ENCODE measurements at places on chromosomes 4 and X.

DNA sequence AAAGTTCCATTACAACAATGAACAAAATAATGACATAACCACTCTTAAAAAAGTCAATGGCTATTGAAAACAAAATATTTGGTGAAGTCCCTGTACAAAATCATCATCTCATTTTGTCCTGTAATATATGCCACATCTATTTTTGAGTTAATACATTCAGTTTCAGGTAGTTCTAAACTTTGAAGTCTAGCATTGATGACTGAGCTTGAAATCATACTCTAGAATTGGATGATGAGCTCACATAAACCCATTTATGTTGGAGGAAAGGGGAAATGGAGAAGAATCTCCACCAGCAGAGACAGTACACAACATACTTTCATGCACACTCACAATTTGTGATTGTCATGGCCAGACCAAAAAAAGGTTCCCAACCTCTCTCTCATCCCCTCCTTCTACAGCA lies 371.1 kb upstream of the NR3C2 start:
- no peak for DNase-seq

DNA sequence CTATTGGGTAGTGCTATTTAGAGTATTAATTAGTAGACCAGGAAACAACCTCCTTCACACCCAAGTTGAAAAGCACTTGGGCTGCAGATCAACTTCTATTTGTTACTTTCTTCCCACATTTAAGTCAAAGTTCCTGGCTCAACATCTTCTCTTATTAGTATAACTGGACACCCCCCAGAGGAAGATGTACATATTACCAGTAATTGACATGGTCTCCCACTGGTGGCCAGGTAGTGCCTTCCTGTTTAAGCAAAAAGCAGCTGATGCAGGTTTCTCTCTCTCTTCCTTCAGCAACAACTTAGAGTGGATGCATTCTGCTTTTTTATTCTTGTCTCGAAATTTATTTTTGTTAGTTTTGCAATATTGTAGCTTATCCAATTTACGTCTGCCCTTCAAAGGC lies 438.1 kb downstream of the GBA3 start:
- DNase-seq: no peak

DNA sequence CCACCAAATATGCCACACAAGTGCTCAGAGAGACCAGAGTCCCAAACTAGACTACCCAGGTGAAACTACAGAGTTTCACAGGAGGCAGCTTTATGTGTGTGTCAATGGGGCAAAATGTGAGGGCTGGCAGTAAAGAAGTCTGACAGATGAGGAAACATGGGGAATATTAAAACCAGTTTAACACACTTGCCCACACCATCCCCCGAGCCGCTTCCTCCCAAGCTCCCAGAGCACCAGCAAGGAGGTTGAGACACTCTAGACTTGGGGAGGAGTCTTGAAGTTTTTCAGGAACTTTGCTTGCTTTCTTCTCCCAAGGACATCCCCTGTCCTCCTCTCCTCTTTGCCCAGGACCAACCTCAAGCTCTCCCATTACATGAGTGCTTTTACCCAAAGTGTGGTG lies 94.7 kb upstream of the SPRY1 start:
- DNase-seq: no peak

- no peak for DNase-seq
Observed at GRCh38 chrX:67503453-67503852, 40.4 kb upstream of the AR start.

DNA sequence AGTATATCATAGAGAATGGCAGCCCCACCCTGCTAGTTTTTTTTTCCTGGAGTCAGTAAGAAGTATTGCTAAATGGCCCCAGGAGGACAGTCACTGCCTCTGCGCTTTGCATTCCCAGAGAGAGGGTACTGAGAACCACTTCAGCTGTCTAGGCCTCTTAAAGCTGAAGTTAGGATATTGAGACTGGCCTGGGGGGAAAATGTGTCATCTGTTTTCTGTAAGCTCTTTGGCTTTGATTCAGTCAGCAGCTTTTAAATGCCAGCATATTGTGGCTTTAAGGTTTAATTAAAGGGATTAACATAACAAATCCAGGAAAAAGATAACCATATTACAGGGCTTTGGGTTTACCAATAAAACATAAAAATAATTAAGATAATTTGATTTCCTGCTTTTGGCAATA lies 852.0 kb downstream of the PCDH18 start:
- no peak for DNase-seq

- DNase-seq: no peak
Observed at GRCh38 chr4:99564921-99565320, 1.1 kb upstream of the TRMT10A start.

- DNase-seq: no peak
Observed at GRCh38 chr4:142416121-142416520, 430.0 kb downstream of the INPP4B start.

- no peak for DNase-seq
Observed at GRCh38 chr4:1753697-1754311, 32.5 kb downstream of the TACC3 start.

DNA sequence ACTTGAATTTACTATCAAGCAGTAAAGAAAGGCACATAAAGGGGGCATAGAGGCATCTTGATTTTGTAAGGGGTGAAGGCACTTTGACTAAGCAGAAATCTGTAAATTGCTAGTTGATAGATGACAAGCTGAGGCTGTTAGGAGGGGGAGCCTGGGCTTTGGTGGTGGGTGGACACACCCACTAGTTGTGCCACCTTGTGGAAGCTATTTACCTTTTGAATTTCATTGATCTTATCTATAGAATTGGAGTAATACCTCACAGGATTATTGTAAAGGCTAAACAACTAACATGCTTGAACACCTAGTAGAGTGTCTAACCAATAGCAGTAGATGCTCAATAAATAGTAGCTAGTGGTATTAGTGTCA lies 142.8 kb upstream of the KCNIP4 start:
- no peak for DNase-seq

DNA sequence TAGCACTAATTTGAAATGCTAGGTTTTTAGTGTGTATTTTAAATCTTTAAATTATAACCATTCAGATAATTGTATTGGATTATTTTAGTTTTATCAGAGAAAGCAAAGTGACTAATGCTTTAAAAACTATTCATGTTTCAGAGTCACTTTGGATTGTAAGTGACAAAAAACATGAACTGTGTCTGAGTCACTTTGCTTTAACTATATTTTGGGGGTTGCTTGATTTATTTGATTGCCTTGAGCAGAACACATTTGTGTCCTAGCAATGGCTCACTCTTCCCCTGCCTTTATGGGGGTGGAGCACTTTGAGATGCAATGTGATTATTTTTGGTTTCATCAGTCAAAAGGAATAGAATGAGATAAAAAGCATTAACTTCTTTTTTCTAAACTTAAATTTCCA lies 188.4 kb upstream of the ARX start:
- DNase-seq: no peak

DNA sequence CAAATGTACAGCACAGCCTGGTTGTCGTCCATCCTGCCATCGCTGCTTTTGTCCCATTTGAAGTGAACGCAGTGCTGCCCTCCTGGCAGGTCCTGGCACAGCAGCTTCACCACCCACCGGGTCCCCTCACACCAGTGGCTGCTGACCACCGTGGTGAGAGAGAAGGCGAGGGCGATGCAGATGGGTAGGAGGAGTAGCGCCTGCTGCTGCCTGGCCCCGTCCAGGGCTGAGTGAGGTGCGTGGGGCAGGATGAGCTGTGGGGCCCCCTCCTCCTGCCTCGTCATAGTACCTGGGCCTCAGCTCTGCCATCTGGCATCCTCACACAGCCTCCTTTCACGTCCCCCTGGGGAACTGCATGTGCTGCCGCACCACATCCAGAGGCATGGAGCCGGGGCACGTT lies 1.8 kb downstream of the DCAF8L2 start:
- DNase-seq: no peak

DNA sequence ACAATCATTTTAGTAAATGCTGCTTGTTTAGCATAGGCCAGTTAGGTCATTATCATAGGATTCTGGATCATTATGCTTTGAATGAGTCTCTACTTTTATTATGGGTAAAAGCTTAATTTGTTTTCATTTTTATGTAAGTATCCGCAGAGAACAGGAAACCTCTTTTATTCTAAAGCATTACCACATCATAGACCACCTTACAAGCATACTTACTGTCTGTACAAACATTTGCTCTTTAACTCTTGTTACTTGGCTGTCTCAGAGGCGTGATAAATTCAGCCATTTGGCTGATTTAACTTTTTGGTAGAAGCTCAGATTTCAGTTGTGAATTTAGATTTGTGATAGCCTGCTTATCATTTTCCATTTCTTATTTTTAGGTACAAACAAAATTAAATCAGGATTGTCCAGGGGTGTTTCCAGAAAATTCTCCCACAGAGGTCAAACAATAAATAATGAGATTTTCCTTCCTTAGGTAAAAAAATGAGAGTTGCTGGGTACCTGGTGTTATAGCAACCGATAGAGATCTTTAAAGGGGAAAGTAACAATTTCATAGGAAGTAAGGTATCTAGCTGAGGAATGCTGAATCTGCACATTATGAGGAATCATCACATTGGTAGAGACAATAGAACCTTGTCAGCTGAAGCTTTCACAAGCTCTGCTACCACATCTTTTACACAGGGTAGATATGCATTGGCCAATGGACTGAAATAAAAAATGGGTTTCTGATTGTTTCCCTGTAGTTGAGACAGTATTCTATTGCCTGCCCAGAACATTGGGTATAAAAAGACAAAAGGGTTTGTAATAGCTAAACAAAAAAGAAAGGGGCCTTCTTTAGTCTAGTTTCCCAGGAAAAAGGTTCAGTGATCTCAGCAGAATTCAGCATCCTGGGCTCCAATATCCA lies 62.5 kb downstream of the NDNF start:
- DNase-seq: no peak

- no peak for DNase-seq
Observed at GRCh38 chr4:75251547-75251946, 262.7 kb downstream of the RCHY1 start.

GRCh38 chrX:107298276-107298675 lies 91.9 kb downstream of the DNAAF6 start:
- no peak for DNase-seq

DNA sequence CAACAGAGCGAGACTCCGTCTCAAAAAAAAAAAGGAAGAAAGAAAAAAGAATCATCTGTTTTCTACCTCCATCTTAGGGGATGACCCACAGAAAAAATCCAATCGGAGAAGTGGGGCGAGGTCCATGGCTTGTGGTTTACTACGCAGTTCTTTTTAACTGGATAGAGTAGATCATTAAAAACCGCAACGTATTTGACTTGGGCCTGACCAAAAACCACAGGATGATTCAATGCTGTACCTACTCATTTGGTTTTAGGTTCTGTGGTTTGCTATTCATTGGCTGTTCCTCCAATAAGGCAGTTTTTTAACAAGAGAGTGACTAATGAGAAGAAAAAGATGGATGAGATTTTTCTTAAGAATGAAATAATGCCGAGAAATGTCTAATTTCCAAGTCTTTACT lies 83.7 kb downstream of the FREM3 start:
- no peak for DNase-seq

- DNase-seq: no peak
Observed at GRCh38 chrX:107559506-107559905, 68.8 kb upstream of the PRPS1 start.

DNA sequence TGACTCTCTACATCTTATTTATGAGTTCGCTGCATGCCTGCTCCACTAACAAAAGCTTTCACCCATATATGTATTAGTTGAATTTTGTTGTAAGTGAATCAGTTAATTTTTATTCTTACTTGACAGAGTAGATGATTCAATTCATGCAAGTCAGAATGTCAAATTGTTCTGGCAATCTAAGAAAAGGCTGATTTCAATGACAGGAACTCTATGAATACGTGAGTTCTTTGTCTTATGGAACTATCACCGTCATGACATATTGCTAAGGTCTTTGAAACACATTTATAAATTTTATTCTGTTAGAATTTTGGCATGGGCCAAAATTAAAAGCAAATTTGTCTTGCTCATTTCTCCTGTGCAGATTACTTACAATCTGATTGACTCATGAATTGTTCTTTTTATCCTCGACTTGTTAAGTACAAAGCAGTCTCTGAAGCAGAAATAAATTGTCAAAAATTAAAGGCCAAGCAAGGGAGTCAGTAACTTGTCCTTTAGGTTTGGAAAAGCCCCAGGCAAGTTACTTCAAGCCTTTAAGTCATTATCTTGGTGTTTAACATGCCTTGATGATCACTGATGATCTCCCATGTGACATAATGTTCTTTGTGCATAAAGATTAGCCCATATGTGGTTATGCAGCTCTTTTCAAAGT lies 89.0 kb upstream of the GC start:
- DNase-seq: no peak

DNA sequence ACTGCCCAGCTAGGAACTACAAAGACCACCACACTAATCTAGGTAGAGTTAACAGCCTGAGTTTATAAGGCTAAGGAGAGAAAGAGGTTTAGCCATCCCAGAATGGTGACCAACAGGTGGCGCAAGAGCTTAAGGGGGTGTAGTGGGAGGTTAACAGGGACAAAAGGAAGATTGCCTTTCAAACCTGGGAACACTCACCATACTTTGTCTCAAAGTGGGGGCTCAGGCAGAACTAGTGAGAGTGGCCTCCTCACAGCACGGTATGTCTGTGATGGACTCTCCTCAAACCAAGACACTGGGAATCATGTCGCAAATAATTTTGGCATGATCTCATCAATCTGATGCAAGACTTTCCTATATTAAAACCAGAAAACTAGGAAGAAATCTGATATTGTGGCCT lies 23.4 kb downstream of the CCNI start:
- no peak for DNase-seq

GRCh38 chrX:79288733-79289132 lies 78.4 kb downstream of the ITM2A start:
- no peak for DNase-seq

DNA sequence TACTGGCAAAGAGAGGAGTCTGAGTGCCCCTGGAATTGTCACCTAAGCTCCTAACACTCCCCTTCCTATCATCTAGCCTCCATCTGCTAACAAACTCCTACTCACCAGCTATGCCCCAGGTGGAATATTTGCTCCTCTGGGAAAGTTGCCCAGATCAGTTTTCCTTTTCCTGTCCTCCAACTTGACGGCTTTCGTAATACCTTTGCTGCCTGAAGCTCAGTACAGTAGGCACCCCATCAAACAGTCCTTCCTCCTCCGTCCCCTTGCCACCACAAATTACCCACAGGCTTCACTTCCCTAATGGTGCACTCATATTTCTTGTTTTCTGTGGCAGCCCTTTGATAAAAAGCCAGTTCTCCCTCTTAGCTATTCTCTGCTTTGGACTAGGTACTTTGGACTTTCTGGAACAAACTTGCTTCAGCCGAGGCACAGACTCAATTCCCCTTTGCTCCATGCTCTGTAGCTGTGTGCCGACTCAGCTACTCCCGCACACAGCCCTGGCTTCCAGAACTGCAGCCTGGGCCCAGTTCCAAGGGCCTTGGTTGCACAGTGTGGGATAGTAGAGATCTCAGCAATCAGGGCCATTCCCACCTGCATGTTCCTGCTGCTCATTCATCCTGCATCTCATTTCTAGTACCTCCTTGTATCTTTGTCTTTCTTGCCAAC lies 605.1 kb downstream of the BCOR start:
- DNase-seq: no peak

- DNase-seq: no peak
Observed at GRCh38 chr4:184689681-184690080, 40.1 kb downstream of the PRIMPOL start.
